ENCODE measurements at places on chromosomes 13 and 19.

DNA sequence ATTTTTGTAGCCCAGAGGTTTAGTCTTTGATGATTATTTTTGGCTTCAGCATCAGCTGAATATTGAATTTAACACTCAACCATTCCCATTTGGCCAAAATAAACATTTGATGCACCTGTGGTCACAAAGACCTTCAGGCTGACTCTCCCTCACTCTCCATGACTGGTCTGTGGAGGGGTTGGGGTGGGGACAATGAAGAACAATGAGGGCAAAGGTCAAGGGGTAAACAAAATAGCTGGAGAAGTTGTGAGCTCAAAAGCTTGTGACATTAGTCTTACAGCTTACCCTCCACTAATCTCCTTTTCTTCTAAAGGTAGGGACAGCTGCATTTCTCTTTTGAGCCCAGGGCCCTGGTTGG is 86.9 kb downstream of the SLC15A1 start:
- DNase-seq = no peak

GRCh38 chr13:35966024-35966423 is 165.2 kb downstream of the DCLK1 start:
- no peak for DNase-seq

GRCh38 chr13:94322925-94323763 is 156.3 kb downstream of the DCT start:
- no peak for DNase-seq

DNA sequence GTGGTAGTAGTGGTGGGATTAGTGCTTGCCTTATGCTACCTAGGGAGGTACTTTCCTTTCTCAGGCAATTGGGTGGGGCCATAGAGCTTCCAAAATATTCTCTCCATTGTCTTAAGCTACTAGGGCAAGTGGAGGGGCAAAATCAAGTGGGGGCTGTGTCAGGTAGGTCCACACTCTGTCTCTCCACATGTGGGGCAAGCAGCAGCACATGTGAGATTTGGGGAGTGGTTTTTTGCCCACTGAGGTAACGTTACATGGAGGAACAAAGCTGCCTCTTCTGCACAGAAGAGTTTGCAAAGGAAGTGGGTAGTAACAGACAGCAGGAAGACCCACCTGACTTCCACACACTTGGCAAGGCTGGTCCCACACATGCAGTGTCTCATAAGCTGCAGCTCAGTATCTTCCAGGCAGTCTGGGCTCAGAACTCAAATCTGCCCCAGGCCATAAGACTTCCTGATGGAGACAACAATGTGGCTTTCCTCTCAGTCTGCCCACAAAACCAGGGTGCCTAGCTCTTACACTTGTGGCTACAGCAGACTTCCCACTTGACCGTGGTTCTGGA is 1581.5 kb upstream of the PCDH20 start:
- DNase-seq = no peak

DNA sequence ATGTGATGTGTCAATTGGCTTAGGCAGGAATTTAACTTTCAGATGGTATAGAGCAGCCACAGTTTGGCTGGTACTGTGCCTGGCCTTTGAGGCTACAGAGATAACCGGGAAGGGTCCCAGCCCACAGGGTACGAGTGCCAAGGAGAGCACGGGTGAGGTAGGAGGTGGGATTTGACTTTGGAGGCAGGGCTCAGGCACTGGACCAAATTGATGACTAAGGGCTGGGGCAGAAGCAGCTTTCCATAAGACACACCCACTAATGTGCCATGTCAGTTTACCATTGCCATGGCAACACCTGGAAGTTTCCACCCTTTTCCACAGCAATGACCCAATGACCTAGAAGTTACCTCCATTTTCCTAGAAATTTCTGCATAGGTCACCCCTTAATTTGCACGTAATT is 466.2 kb downstream of the TSHZ3 start:
- no peak for DNase-seq
